CD4-positive, alpha-beta T cell treated with Interleukin-6 at 100 ng/mL for 8 hours (primary cell): ENCODE measurements at places on chromosomes 12 and 14.

GRCh38 chr14:23302290-23303225 lies at the start of gene PPP1R3E:
PPP1R3E (minus strand) TSS chr14:23302859; CDS start chr14:23302576, 283 bp downstream.
- peak; percentile 90 for DNase-seq

DNA sequence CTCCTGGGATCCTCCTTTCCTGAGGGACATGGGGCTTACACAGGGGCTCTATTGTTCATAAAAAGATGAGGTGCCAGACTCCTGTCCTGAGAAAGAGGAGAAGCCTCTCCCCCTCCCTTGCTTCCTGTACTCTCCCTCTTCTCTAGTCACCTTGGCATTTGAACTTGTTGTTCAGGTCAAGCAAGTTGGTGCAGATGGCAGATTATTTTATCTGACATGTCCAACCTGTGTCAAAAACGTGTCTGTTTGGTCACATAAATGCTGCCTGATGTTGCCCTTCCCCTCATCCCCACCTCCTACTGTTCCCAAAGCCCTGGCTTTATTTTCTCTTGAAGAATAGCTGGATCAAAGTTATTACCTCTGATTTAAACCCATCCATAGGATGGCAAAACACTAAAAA lies 154.8 kb downstream of the TMX1 start:
- DNase-seq = no peak

DNA sequence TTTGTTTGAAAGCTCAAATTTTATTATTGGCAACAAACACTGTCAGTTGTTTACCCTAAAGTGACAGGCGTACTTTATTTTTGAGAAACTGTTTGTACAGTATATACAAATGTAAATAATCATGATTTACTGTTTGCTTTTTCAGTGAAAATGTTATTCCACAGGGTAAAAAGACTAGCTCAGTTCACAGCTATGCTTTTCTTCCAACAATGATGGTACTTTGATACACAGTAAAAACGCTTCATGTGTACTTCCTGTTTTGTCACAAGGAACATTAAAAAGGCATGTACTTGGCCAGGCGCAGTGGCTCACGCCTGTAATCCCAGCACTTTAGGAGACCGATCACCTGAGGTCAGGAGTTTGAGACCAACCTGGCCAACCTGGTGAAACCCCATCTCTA lies 53.7 kb downstream of the MON2 start:
- no peak for DNase-seq

GRCh38 chr12:8953773-8954402 lies 4.4 kb upstream of the M6PR start:
- peak; percentile 71 for DNase-seq

DNA sequence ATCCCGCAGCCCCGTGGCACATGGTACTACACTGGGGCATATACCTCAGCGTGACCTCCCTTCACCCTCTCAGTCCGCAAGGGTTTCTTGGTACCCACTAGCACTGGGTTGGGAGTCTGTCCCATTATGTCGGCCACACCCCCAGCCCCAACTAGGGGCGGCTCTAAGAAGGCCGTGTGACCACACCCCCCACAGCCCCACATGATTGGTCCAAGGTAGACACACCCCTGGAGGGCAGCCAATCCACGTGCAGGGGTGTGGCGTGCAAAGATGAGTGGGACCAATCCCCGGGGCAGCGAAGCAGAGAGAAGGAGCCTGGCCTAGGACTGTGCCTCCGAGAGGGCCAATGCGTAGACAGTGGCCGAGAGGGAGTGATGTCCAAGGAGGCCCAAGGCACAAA lies 34.6 kb upstream of the BEGAIN start:
- DNase-seq = no peak

DNA sequence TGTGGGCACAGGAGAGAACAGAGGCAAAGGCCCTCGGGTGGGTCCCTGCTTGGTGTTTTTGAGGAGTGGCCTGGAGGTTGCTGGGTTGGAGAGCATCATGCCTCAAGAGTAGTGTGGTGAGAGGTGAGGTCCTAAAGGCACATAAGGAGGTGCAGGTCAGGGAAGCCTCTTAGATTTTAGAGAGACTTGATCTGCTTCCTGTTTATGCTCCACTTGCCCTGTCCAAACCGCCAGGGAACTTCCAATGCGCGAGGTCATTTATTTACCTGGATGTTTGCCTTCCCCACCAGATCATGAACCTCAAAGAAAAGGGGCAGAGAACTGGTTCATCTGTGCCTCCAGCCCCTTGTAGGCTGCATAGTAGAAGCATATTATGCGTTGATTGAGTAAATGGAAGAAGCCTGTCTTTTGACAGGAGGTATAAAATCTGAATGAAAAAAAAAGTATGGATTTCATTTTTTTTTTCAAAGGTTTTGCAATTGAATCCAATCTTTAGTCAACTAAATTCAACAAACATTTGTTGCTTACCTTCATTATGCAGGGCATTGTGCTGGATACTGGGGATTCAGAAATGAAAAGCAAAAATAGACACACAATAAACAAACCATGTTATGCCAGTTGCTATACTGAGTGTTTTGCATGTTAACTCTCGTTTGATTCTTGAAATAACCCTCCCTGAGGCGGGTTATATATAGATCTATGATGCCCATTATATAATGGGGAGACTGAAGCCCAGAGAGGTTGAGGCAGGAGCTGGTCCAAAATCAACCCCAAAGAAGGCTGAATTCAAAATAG lies 485.2 kb downstream of the VRK1 start:
- no peak for DNase-seq

GRCh38 chr14:58887931-58888330 lies 250.2 kb downstream of the DACT1 start:
- no peak for DNase-seq

- no peak for DNase-seq
These were observed 141.6 kb upstream of the AVPR1A start for GRCh38 chr12:63292471-63293221.

DNA sequence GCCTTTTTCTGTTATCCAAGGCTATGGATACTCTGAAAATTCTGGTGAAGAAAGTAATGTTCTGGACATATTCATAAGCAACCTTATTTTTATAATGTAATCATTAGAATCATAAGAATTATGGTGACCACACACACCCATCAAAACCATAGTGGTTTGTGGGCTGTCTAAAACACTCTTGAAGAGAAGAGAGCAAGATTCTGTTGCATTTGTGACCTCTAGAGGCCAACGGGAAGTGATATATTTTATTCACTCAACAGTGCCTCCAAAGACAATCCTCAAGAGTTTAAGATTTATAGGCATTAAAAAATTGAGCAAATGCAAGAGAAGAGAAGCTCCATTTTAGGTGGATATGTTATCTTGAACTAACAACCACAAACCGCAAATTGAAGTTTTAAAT lies 68.5 kb upstream of the LGR5 start:
- no peak for DNase-seq

DNA sequence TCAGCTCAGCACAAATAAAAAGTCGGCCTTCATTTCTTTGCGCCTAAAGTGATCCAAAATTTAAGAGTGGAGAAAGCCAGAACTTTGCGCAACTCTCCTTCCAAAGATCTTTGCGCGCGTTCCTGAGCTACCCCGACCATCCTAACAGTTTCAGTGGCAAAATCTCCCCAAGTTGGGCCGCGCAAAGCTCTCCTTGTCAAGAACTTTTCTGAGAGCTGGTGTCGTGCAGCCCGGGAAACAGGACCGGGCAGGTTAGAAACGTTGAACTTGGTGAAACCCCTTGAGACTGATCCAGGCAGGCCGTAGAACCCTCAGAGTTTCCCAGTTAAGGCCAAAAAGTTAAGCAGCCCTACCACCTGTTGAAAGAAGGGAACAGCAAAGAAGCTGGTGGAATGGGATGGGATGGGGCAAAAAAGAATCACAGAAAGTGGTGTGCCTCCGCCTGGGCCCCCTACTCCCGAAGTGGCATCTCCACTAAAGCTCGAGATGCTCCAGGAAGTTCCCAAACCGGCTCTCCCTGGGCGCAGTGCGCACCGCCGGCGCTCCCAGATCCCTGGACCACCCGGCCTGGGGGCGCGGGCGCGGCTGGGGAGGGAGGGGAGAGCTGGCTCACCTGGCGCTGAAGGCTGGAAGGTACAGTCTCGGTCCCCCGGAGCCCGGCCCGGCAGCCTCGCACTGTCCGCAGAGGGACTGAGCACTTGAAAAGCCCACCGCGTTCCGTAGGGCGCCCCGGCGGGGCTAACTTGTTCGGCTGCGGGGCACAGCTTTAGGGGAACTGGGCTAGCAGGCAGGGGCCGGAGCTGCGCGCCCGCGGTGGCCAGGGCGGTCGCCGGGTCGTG lies 768 bp downstream of the DBX2 start:
- DNase-seq = no peak

- DNase-seq = no peak
These were observed 834 bp downstream of the COCH start for GRCh38 chr14:30874999-30875787.

DNA sequence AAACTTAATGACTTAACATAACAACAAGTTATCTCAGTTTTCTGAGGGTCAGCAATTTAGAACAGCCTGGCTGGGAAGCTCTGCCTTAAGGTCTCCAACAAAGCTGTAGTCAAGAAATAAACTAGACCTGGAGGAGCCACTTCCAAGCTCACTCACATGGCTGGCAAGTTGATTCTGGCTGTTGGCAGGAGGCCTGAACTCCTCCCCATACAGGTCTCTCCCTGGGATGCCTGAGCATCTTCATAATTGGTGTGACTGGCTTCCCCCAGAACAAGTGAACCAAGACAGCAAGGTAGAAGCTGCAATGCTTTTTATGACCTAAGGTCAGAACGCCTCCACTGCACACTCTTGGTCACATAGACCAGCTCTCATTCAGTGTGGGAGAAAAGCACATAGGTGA lies 128.3 kb downstream of the SAMD4A start:
- no peak for DNase-seq
